ENCODE measurements at places on chromosomes 5 and 9. TPM values are rescaled to one million over a fixed set of nuclear protein-coding genes. Genes with fewer than 3 reads are reported as not detected.

The OR1J2 gene
- total RNA-seq, result not detected

- no peak for DNase-seq
Observed at GRCh38 chr9:15262581-15262980, 44.4 kb downstream of the TTC39B start.

The NR5A1 gene
- total RNA-seq, result not detected

- peak; percentile 13 for DNase-seq
Observed at GRCh38 chr5:13659391-13659790, 285.1 kb downstream of the DNAH5 start.

DNA sequence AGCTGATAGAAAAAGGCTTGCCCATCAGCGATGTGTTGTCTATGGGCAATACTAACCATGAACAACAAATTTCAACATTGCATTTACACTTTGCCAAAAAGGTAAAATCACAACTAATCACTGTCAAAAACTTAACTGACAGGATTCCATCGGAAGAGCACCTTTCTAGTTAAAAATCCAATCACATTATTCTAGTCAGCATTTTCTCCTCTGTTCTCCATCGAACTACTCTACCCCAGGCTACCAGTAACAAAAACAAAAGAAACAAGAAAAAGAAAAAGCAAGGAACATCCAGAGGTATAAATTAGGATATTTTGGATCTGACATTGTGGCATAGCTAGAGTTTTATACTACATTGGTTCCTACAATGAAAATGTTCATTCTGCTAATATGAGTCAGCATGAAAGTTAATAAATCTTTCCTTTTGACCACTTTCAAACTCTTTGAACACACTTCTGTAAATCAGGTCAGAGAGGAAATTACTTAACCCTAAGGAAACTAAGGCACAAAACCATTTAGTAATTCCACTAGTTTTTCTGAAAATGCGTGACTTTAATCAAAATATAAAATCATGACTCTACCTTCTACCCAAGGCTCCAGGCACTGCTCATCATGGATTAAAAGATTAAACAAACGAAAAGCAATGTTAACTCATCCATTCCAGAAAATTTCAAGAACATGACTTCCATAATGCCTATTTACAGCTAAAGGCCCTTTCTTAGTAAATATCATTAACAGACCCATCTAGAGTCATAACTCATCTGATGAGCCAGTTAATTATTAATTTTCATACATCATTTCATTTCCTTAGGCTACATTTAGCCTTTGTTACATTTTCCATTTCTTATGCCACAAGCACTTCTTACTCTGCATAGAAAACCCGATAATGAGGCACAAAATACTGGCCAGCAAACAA is 10.2 kb downstream of the GLIS3 start:
- DNase-seq, result no peak

- DNase-seq, result no peak
Observed at GRCh38 chr9:122477346-122477745, 380 bp downstream of the OR1J1 start.

GRCh38 chr5:73617510-73618279 is 8.3 kb upstream of the ARHGEF28 start:
- peak; percentile 58 for DNase-seq

- no peak for DNase-seq
Observed at GRCh38 chr5:59218424-59219045, 635.7 kb downstream of the RAB3C start.

- no peak for DNase-seq
Observed at GRCh38 chr5:108769352-108769751, 21.7 kb downstream of the FER start.

DNA sequence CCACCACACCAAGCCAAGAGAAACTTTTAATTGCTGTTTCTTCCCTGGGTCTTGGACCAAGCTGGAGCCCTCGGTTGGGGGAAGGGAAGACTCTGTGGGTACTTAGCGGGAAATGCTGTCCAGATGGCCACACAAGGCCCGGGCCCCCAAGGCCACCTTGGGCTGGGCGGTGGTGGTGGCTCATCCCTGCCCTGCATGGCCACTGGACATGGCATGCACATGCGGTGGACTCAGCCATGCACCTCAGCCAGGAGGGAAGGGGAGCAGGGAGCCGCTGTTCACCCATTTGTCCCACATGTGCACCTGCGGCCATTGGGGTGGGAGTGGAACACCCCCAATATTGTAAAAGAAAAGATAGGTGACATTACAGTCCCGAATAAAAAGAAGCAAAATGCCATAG is 72.4 kb downstream of the RGMB start:
- DNase-seq, result no peak

- peak; percentile 53 for DNase-seq
Observed at GRCh38 chr5:107519900-107520354, 150.8 kb downstream of the EFNA5 start.
